ENCODE measurements at places on chromosomes 4 and X.

GRCh38 chr4:75229806-75230570 lies 284.2 kb downstream of the RCHY1 start:
- no peak for DNase-seq

GRCh38 chrX:8851231-8851886 lies 50.2 kb upstream of the FAM9A start:
- DNase-seq: no peak

DNA sequence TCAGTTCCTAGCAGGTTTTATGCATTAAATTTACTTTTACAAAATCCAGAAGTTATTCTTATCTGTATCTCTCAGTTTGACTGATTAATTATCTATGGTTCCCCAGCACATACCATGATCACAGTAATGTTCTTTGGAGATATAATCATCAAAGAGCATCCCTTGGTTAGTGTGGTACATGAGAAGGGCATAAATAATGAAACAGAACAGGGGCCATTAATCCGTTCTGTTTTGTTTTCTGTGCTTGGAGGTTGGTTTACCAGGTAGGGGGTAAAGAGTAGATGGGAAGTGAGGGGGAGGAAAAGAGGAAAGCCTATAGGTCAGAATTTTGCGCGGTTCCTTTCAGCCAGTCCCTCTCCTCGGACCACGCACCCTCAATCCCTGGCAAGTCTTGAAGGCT lies 718.7 kb upstream of the TENM3 start:
- DNase-seq: no peak

GRCh38 chr4:9964879-9965278 lies 56.4 kb downstream of the SLC2A9 start:
- no peak for DNase-seq

DNA sequence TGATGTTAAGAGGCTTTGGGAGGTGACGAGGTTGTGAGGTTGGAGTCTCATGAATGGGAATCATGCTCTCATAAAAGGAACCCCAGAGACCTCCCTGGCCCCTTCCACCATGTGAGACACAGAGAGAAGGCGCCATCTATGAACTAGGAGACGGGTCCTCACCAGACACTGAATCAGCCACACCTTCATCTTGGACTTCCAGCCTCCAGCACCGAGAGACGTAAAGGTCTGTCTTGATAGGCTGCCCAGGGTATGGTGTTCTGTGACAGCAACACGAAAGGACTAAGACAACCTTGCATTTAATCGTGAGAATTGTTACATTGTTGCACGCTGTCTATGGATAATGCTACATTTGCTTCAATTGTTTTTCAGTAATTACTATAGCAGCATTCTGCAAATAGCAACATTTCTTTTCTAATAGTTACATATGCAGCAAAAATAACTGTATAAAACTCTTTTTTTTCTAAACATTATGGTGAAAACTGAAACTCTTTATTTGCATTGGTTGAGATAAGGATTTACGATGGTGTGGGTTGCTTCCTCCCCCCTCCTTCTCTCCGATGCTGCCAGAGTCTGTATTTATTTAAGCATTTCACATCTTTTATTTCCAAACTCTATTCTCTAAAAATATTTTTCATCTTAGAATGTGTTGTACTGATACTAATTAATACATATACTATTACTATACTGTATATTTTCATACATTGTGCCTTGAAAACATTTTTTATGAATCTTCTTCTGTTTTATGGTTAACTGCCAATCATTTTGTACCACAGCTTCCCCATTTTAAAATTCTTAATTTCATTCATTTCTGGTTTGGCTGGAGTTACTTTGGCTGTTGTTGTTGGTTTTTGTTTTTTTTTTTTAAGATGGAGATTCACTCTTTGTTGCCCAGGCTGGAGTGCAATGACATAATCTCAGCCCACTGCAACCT lies 26.4 kb upstream of the AKAP17A start:
- no peak for DNase-seq

DNA sequence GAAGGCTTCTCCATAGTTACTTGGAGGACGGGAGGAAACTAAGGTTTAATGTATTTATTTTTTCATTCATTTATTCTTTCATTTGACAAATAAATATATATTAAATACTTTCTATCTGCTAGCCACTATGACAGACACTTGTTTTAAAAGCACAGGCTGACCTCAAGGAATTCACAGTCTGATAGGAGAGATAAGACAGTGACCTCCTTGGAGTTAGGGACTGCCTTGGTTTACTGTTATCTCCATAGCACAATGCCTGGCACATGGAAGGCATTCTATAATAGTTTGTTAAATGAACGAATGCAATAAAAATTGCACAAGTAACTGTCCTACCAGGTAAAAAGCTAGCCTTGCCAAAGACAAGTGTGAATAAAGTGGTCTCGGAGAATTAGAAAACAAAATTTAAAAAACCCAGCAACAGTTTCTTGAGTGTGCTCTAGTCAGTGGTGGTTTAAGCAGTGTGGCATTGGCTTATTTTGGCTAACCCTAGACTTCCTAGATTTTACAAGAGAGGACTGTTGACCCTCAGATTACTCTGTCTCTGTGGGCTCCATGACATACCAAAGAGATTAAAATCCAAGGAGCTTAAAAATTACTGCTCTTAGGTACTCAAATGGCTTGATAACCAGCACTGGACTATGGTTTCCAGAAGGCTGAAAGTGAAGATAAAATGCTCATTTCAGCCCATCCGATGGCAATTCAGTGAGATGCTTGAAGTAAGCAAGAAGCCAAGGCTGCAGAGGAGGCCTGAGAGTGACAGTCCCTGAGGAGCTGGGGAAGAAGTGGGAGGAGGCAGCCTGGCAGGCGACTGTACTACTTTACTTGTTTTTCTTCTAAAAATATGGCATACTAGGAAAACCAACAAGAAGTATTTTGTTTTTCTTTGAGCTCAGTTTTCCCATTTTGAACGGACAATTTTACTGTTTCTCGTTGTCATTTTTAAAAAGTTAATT lies 9.6 kb downstream of the AFP start:
- no peak for DNase-seq

DNA sequence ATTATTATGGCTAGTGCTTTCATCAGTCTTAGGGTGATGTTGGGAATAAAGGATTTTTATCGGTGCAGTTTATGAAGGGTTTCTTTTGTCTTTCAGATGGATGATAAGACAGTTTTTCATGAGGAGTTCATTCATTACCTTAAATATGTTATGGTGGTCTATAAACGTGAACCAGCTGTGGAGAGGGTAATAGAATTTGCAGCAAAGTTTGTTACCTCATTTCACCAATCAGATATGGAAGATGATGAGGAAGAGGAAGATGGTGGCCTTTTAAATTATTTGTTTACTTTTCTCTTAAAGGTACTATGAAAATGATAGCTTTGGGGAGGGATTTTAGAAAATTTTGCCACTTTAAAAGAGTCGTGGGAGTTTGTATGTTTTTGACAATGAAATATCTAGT lies 1.3 kb downstream of the NCAPG start:
- no peak for DNase-seq
